ENCODE measurements at places on chromosomes 2 and 18.

DNA sequence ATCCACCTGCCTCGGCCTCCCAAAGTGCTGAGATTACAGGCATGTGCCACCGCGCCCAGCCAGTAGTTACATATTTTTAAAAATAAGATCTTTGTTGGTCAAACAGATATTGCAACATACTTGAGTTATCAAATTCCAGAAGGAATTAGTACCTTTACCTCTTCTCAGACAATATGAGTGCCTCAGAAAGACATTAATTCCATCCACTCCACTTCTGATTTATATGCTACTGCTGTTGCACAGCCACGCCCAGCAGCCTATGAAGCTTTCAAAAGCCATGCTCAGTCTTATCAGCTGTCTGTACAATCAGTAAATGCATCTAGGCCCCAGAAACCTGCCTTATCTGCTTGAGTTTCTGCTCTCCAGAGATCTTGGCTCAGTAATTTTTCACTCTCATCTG lies 47.8 kb downstream of the MEX3C start:
- DNase-seq, result no peak

DNA sequence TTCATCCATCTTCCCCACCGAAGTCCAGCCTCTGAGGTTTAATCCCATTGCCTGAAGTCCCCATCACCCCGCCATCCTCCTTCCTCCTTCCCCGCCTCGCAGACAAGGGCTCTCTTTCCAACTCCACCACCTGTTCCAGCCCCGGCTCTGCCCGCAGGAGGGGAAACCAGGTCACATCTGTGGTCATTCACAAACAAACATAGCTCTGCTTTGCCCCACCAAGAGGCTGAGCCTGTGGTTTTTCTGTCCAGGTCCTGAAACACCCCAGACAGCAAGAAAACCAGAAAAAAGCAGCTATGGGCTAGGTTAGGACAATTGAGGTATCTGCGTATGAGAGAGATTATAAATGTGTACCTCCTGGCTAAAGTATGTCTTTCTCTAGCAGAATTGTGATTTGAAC lies 144.7 kb downstream of the GLI2 start:
- DNase-seq, result no peak

GRCh38 chr18:75016025-75016717 lies 192.8 kb downstream of the PTGR3 start:
- DNase-seq, result no peak

DNA sequence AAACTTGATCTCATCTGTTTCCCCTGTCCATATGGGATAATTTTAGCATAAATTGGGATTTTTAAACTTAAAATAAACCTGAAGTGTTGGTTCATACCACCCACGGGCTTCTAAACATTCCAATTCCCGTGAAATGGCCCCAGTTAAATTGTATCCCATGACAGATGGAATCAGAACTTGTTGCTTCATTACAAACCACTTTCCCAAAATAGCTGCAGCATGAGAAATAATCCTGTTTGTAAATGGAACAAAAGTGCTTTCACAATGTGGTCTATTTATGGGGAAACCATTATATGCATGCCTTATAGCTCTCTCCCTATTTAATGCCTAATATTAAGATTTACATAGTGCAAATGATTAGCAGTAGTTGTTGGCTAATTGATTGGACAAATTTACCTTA lies 15.9 kb downstream of the SCG2 start:
- DNase-seq, result no peak

- no peak for DNase-seq
Observed at GRCh38 chr2:89851583-89851905, 1160.1 kb downstream of the RPIA start.

- DNase-seq, result no peak
Observed at GRCh38 chr2:171225302-171225980, 64.7 kb upstream of the TLK1 start.

DNA sequence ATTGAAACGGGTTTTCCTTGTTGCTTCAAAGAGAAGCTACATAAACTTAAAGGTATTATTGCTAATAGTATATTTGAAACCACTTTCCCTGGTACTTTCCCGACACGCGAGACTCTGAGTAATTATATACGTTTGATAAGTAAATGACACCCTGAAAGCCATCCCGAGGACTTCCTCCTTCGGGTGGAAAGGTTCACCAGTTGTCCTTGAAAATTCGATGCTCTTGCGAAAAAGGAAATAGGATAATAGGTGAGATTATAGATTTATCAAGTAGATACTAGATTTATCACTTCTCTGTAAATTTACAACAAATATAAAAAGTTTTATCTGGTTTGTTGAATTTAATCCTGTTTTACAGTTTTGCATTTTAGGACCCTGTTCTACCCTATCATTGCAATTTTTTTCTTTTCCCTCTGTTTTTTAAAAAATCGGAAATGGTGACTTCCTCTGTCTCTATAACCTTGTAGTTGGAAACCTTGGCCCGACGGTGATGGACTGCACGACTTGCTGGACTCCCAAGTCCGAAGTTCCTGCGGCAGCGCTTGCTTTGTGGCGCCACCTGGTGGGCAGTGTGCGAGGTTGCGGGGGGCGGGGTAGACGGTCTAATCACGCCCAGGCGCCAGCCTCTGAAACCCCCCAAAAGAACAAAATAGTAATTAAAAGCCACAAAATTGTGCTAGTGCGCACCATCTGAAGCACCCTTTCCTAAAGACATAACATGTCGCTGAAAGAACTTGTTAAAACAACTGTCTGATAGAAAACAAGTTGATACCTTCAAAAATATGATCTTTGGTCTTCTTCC lies 972 bp upstream of the DLX2 start:
- no peak for DNase-seq

GRCh38 chr2:187545238-187545751 lies 8.9 kb downstream of the TFPI start:
- DNase-seq, result no peak

DNA sequence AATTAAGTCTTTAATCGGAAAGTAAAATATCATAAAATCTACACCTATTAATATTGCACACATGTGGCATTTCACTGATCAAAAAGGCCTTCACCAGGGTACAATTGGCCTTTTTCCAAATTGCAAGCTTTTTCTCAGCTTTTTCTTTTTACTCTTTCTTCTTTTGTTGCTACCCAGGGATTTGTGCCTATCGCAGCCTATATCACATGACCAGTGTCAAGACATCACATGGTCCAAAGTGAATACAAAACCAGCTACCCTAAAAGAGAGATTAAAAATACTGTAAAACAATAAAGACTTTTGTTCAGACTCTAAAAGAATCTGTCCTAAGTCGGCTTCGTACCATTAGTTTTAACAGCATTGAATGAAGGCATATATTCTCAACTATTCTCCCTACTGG lies 15.0 kb upstream of the OTX1 start:
- DNase-seq, result no peak

- no peak for DNase-seq
Observed at GRCh38 chr2:107721178-107721577, 105.5 kb upstream of the RGPD4 start.

GRCh38 chr18:74733598-74733997 lies 135.9 kb downstream of the ZNF407 start:
- no peak for DNase-seq

DNA sequence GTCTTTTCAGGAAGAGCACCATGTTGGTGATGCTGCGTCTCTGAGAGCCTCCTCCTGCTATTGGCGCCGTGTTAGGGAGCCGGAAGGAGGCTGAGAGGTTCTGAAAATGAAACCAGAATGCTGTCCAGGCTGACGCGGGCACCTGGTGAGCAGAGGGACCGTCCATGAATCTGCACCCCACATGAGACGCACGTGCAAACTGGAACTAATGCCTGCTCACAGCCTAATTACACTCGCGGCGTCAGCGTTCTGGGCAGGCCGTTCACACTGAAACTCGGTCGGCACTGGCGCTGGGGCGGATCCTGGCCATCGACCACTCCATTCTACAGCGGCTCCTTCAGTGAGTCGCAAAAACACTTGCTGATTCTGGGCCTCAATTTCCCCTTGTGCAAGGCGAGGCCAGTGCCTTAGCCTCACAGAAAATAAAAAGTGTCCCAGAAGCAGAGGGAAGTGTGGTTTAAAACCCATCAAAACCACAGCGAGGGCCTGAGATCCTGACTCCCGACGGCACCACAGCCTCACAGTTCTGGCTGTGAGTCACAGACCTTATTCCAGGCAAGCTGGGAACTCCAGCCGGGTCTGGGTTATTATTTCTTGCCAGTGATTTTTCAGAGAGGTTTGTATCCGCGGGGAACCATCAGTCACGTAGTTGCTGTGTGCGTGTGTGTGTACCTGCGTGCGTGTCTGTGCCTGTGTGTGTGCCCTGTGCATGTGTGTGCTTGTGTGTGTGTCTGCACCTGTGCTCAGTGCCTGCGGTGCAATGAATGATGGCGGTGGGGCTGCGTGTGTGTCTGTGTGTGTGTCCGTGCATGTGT lies 49.1 kb upstream of the CTDP1 start:
- DNase-seq, result no peak

GRCh38 chr2:110678457-110679336 lies 834 bp upstream of the BUB1 start:
- no peak for DNase-seq

GRCh38 chr2:44433895-44434294 lies 72.1 kb downstream of the CAMKMT start:
- no peak for DNase-seq

DNA sequence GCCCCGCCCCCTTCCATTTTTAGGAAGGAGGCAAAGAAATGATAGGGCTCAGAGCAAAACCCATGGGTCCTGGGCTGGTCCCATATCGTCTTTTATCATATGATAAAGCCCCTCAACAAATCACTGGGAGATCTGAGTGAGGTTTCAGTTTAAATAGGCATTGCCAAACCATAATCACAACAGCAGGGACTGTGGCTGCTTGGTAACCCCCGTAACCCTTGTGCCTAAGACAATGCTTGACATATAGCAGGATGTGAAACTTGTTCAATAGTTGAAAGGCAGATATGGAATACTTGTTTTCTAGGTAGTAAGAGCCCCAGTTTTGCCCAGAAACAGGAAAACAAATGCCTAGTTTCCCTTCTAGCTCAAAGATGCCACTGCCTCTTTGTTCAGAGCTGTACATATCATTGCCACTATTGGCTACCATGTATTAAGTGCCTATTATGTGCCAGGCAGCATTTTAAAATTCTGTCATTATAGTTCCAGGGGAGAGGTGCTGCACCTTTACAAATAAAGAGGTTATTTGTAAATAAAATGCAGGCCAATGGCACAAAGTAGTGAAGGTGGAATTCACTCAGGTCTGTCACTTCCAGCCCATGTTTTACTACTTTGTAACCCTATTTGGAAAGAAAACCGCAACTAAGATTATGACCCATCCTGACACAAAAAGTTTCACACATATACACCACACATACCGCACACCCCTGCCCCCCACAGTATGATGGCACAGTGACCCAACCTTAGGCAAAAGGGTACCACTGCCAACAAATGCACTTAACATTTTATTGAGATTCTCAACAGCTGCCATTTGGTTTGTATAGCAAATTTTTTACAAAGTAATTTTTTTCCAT lies 14.2 kb downstream of the NAGK start:
- no peak for DNase-seq

DNA sequence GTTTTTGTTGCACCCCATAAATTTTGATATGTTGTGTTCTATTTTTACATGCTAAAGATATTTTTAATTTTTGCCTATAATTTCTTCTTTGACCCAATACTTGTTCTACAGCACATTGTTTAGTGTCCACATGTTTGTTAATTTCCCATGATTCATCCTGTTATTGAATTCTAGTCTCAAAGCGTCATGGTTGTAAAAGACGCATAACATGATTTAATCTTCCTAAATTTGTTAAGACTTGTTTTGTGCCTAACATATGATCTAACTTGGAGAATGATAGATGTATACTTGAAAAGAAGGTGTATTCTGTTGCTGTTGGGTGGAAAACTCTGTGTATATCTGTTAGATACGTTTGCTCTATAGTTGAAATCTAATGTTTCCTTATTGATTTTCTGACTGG lies 27.1 kb upstream of the SULT1C3 start:
- DNase-seq, result no peak

- no peak for DNase-seq
Observed at GRCh38 chr18:31857526-31858106, 85.3 kb downstream of the TRAPPC8 start.

DNA sequence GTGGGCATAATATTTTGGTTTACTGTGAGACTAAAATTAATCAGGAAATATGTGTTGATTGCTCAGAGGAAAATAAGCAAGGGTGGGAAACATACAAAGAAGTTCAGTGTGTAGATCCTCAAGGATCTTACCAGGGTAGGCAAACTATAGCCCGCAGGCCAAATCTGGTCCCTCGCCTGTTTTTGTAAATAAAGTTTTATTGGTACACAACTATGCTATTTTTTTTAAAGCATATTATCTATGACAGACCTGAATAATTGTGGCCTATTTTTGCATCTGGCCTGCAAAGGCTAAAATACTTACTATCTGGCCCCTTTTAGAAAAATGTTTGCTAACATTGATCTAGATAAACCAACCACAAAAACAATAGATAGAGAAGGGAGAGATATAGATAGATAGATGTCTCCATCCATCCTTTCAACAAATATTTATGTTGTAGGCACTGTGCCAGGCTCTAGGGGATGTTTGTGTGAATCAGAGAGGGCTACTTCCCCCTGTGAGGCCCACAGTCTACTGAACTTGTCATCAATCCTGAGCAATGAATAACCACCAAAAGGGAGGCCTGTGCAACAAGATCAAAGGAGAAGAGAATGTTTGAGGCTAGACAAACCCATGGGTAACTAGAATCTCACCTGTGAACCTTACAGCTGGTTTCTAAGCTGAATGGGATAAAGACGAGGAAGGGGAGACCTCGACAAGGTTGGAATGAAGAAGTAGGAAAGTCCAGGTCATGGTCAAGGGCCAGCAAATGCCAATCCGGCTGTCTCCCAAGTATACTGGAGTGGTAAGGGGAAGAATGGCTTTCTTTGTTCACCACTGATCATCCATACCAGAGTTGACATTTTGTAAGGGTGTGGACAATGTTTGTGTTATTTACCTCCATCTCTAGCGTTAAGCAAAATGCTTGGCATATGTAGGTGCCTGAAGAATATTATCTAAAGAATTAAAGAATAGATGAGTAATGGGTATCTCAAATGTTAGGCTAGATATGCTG lies 23.6 kb downstream of the ALPK2 start:
- DNase-seq, result peak; percentile 23

- no peak for DNase-seq
Observed at GRCh38 chr2:78023356-78023755, 501.2 kb upstream of the LRRTM4 start.
